ENCODE measurements at places on chromosomes 11 and 22.

DNA sequence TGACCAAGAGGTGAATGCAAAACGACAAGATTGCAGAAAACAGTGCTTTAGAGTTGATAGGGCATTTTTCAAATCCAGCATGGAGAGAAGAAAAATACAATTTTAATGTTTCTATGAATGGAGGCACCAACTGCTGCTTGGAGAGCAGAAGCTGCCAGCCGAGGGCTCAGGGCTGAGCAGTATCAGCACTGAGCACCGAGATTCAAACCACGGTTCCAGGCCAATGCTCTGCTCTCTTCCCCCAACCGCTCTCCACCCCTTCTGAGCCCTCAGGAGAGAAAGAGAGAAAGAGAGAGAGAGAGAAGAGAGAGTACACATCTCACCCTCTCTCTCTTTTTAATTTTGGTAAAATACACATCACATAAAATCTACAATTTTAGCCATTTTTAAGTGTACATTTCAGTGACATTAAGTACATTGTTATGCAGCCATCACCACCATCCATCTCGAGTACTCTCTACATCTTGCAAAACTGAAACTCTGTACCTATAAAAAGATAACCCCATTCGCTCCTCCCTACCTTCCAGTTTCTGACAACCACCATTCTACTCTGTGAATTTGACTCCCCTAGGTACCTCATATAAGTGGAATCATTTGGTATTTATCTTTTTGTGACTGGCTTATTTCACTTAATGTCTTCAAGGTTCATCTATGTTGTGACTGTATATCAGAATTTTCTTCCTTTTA is 333.3 kb downstream of the MIAT start:
- no peak for DNase-seq

DNA sequence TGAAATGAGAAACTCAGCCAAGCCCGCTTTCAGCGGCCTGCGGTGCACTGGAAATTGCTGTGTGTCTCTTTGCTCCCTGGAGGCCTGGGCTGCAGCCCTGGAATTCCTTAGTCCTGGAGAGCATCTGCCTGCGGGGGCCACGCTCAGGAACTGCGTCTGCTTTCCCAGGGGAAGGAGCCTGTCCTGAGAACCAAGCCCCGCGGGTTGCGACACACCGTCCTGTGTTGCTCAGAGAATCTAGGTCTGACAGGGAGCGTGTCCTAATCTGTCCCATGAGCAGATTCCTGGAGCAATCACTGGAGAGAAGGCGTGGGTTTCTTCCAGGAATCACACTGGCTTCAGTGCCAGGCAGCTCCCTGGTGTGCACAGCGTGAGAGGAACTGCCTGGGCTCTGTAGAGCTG is 708.1 kb downstream of the BRD1 start:
- DNase-seq = no peak

DNA sequence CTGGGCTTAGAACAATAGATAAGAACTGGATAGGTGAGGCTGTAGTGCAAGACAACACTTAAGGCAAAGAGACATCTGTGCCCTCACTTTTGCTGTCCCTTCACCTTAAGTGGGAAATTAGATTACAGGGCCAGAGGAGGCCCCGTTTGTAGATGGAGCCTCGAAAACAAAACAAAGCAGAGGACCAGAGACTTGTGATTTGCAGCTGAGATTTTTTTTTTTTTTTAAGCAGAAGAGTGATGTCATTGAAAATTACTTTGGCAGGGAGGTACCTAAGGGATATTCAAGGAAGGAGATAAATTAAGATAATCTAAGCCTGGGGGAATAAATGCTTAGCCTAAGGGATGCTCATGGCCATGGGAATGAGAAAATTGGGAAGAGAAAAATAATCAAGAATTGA is 31.4 kb downstream of the ZC3H12C start:
- no peak for DNase-seq

DNA sequence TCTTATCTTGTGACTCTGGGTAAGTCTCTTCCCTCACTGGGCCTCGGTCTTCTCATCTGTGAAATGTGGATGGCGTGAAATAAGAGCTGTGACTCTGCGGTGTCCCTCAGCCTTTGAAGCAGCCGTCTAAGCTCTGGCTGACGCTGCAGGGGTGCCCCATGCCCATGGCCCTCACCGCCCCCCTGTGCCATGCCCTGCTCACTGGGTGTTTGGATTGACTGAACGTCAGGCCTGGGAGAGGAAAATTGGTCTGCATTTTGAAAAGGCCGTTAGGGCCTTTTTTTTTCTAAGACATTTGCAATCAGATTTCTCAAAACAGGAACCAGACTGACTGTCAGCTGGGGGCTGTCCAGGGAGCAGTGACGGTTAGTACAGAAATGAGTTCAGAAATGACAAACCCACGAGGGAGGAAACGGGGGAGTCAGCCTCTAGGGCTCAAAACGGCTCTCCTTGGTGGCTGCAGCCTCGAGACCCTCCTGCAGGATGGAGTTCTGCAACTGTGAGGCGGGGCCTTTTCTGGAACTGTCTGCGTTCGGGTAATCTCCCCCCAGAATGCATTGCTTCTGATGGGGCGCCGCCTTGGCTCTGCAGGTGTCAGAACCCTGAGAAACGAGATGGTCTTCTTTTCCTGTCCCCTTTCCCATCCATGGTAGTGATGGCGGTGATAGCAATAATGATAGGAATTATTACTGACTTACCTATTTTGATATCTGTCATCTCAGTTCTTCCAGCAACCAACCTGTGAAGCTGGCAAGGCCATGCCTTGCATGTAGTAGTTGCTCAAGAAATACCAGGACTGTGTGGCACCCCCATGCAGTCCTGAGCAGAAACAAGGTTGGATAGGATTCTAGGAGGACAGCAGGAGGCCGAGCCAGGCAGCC is 2.0 kb downstream of the GRK2 start:
- DNase-seq = no peak

DNA sequence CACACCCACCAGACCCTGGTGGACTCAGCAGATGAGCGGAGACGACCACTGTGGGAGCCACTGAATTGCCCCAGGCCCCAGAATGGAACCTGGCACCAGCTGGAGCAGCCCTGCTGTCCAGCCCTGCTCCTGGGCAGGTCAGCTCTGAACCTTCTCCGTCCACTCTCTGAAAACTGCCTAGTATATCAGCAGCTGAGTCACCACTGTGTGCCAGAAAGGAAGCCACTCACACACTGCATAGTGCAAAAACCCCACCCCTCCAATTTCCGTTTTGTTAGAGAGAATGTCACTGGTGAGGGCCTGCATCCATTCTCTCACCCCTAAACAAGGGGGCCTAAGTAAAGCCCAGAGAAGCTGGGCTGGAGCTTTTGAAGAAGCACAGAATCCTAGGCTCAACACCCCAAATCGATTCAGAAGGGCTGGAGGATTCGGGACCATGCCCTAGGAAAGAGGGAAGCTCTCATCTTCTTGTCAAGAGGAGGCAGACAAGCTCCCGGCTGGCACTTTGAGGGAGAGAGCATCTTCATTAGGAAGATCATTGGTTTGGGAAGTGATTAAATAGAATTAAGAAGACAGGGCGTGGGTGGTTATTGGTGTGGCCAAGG is 44.5 kb downstream of the GALNT18 start:
- DNase-seq = no peak

GRCh38 chr11:13924801-13925327 is 37.7 kb upstream of the SPON1 start:
- DNase-seq = no peak

- DNase-seq = peak; percentile 9
Observed at GRCh38 chr22:26835929-26836528, 178.6 kb downstream of the MIAT start.

DNA sequence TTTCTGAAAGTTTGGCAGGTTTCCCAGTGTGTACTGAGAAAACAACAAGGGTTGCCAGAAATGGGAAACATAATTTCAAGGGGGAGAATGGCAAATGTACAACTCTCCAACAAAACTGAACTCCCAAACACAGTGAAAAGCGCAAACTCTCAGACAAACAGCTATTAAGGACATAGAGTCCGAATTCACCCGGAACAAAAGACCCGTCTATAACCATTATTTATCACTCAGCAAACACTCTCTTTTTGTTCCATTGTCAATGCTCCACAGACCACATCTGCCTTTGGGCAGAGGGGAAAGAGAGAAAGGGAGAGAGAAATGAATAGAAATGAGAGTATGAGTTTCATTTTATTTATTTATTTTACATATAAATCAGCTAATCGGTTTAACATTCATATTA is 21.7 kb downstream of the KIRREL3 start:
- peak; percentile 28 for DNase-seq

Data from cerebellar cortex (tissue), 1 donor.